ENCODE measurements at places on chromosomes 1 and 21.

- DNase-seq = no peak
Measured at GRCh38 chr1:111956155-111956771, 33.2 kb downstream of the KCND3 start.

GRCh38 chr21:36135391-36136102, 668 bp downstream of the CBR3 start:
- DNase-seq = peak; percentile 90

- DNase-seq = no peak
Measured at GRCh38 chr1:228293816-228294500, 86.1 kb downstream of the OBSCN start.

DNA sequence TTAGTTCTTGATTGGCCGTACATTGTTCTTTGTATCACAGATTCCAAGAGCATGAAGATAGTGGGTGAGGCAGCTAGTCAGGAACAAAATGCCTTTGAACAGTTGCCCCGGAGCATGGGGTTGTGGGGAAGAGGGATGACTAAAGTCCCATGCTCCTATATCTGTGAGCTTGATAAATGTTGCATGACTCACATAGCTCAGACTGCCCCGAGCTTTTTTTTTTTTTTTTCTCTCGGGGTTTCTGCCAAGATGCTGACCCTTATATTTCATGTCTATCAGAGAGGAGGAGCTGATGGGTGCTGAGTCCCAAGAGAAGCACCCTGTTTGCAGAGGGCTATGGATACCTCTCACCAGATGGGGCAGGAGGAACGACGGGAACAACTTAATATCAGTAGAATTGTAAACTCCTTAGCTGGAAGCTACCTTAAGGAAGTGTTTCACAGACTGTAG, 40.6 kb downstream of the SRRM1 start:
- DNase-seq = peak; percentile 96

DNA sequence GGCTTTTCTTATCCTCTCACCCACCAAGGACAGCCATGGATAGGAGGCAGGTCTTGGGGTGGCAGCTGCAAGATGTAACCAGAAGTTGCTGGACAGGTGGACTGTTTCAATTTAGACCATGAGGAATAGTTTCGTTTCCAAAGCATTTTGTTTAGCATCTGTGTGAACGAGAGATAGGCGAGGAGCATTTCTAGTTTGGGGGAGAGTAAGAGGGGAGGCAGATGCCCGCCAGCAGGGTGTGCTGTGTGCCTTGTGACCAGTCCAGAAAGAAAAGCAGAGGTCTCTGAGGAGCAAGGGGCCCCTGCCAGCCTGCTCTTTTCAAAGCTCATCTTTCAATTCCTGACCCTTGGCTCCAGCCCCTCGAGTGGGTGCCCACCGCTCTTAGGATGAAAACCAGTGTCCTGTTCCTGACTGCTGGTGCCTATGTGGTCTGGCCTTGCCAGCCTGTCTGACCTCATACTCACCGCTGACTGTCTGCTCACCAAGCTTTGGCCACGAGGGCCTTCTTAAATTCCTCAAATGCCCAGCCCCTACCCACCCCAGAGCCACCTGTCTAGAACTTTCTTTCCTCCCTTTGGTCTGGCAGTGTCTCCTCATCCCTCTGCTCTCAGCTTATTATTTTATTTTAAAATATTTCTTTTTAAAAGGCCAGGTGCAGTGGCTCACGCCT, 8.5 kb downstream of the SERINC2 start:
- DNase-seq = peak; percentile 33

DNA sequence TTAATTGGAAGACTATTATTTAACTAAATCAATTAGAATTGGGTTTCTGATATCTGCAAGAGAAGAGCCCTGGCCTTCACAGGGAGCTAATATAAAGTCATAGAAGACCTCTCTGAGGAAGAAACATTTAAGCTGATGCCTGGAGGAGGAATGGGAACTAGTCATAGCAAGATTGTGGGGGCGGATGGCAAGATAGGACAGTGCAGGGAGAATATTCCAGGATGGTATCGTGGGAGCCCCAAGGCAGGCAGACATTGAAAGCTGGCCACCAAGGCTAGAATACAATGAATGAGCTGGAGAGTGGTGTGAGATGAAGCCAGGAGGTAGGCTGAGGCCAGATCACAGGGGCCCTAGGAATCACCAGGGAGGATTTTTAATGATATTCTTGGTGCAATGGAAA, 20.8 kb upstream of the MYSM1 start:
- DNase-seq = no peak

DNA sequence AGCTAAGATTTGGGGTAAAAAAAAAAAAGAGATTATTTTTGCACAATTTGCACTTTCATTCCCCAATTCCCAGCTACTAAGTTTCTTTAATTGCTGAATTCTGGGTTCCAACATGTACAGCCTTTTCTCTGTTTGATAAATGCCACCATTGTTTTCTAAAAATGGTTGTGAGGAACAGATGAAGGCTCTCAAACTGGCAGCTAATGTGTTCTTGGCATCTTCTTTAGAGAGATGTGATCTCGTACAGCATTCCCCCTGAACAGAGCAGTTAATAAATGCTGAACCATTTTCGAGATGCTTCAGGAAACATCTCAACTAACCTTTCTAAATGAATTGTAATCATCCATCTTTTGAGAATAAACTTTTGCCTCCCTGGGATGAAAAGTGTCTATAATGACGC, 107.9 kb upstream of the DYNLT5 start:
- no peak for DNase-seq

DNA sequence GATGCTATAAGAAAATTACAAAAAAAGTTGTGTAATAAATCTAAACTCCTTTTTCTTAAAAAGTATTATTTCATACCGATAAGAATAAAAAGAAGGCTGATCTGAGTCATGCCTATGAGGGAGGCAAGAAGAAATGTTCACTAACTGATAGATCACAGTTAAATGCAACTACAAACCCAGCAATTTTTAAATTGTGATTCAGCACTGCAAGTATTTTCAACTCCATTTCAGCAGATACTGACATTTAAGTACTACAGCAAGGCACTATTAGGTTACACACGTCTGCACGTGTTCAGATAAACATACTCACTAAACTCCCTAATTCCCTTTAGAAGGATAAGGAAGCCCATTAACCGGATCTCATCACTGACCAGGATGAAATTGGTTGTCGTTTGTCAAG, 213.3 kb upstream of the ZRANB2 start:
- DNase-seq = no peak
